ENCODE measurements at places on chromosomes 5 and 9.

- no peak for DNase-seq
Observed at GRCh38 chr5:3661755-3662296, 66.2 kb downstream of the IRX1 start.

DNA sequence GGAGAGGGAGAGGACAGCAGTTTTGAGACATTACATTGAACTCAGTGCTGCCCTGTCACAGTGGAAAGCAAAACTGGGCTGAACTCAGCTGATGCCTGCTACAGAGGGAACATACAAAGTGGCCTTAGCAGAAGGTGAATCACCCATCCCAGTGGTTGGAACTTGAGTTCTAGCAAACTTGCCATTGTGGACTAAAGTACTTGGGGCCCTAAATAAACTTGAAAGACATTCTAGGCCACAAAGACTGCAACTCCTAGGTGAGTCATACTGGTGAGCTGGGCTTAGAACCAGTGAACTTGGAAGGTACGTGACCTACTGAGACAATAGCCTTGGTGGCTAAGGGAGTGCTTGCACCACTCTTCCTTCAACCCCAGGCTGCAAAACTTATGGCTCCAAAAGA, 155.7 kb upstream of the RIOK2 start:
- no peak for DNase-seq

DNA sequence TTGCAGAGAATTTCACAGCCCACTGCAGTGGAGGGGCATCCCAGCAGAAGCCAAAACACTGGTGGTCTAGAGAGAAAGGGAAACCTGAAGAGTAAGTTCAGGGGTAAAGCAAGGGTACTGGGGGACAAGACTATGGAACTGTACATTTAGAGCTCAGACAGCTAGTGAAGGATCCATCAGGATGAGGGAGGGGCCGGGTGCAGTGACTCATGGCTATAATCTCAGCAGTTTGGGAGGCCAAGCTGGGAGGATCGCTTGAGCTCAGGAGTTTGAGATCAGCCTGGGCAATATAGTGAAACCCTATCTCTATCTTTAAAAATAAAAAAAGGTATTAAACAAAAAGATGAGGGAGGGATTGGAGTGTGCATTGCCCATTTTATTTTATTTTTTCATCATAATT, 7.8 kb upstream of the ANKH start:
- DNase-seq: no peak

DNA sequence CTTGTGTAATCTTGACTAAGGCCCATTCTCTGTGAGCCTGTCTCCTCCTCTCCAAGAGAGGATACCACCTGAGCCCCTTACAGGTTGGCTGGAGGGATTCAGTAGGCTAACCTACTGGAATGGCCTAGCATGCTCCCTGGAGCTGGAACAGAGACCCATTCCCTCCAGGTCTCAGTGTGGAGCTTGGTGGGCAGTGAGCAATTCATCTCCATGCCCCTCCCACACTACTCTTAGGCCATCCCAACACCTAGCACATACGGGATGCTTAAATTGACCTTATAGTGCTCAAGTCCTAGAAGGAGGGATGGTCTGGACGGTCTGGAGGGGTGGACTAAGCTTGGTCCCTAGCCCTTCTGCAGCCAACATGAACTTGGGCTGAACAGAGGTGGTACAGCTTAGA, 75.6 kb downstream of the CRB2 start:
- no peak for DNase-seq

GRCh38 chr5:146560205-146560812, 44.3 kb upstream of the GPR151 start:
- DNase-seq: no peak

DNA sequence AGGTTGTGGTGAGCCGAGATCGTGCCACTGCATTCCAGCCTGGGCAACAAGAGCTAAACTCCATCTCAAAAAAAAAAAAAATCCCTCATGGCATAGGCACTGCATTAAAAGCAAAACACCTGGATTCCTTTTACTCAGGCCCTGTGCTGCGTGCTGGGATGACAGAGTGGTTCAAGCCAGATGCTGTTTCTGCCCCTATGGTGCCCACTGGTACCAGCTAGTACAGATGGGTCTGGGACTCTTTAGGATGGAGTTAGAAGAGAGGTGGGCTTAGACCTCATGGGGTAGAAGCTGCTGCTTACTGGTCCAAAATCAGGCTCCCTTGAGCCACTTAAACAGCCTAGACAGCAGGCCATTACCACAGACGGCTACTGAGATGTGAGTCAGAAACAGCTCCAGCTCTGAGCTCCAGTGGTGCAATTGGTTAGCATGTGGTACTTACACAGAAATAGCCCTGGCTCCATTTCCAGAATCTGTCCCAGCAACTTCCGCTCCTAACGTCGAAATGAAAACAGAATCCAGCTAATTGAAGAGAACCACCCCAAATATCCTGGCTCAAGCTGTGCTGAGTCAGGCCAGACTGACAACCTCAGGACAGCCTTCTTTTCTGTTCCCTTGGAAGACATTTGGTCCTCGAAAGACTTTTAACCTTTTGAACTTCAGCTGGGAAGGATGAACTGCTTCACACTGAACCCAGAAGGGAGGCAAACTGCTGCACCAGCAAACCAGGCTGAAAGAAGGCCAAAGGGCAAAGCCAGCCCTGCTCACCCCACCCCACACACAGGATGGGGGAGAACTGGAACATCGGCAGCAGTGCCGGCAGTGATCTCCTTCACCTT, 15.5 kb downstream of the C5orf15 start:
- no peak for DNase-seq

- DNase-seq: no peak
Observed at GRCh38 chr5:9451037-9451436, 94.8 kb downstream of the SEMA5A start.

GRCh38 chr5:76855961-76856360, 6.1 kb downstream of the S100Z start:
- no peak for DNase-seq

- no peak for DNase-seq
Observed at GRCh38 chr5:141646026-141646425, 5.2 kb downstream of the FCHSD1 start.

DNA sequence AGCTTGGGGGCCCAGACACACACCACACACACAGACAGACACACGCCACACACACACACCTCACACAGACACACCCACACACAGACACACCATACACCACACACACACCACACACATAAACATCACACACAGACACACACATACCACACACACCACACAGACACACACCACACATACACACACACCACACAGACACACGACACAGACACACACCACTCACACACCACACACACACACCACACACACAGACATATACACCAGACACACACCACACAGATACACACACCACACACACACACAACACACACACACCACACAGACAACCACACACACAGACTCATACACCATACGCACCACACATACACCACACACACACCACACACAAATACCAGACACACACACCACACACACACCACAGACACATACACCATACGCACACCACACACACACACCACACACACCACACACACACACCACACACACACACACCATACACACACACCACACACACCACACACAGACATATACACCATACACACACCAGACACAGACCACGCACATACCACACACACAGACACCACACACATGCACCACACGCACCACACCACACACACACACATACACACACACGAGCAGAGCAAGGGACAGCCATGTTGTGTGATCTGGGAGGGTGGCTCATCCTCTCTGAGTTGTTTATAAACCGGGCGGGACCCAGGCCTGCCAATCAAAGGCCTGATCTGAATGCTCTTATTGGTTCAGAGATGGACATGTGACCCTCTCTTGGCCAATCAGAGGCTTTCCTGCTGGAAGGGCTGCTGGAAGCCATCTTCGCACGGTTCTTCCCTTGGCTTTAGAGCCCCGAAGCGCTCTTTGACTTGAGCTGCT, 148.3 kb downstream of the GAPVD1 start:
- DNase-seq: no peak

- no peak for DNase-seq
Observed at GRCh38 chr5:87383216-87383615, 29.5 kb downstream of the CCNH start.
